ENCODE measurements at places on chromosomes 6 and 20.
A peak's percentile ranks its signal among the peaks of the same experiment; 100 is the strongest.

- DNase-seq: no peak
Observed at GRCh38 chr20:49433333-49433732, 49.1 kb downstream of the KCNB1 start.

GRCh38 chr6:154593122-154593521, 82.6 kb upstream of the CNKSR3 start:
- no peak for DNase-seq

GRCh38 chr6:148495029-148495428, 152.4 kb downstream of the SASH1 start:
- peak; percentile 52 for DNase-seq

- DNase-seq: peak; percentile 13
Observed at GRCh38 chr6:121691126-121691551, 255.7 kb downstream of the GJA1 start.

- DNase-seq: peak; percentile 79
Observed at GRCh38 chr20:3312940-3313682, 74.1 kb upstream of the SLC4A11 start.
